ENCODE measurements at places on chromosomes 7 and 10.

- no peak for DNase-seq
Measured at GRCh38 chr10:104020020-104020419, 53.1 kb downstream of the SLK start.

DNA sequence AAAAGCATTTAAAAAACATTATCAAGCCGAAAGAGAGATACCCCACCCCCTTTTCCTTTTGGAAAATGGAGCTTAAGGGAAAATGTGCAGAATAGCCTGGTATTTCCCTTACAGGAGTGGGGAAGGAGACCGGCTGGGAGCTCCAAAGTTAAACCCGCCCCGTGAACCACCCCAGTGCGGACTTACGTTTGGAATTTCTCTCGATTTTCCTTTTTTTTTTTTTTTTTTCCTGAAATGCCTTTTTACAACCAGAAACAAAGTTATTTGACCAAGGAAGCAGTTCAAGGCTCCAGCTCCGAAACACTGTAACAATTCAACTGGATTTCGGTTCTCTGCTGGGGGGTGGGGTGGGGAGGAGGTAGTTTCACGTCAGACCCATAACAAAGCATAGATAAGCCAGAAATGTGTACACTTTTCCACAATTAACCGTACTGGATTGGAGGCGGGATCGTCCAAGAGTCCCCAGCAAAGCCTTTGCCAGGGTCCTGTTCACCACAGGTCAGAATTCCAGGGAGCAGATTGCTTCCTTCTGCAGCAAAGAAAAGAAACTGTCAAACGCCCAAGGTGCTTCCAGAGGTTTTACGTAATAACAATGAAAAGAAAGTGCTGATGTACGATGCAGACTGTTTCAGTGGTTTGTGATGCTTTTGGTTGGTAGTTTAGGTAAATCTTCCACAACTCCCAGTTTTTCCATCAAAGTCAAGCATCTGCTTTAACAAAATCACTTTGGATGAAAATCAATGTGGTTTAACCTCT is 6.7 kb downstream of the SKIDA1 start:
- no peak for DNase-seq

DNA sequence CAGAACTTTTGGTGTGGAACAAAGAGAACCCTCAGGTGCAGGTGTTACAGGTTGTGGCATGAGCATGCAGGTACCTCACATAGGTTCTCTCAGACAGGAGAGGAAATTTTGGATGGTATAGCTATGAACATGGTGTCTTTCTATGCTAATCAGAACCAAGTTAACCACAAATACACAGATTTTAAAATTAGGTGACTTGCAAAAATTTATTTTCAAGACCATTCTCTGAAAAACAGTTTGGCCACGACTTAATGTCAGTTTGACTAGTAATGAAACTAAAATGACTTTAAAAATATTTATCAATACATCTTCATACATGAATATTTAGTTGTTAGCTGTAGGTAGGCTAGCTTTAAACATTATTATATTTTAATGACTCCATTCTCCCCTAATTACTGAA is 129.6 kb downstream of the SRI start:
- DNase-seq, result no peak

GRCh38 chr7:44638611-44639557 is 32.5 kb downstream of the OGDH start:
- DNase-seq, result peak; percentile 66

- DNase-seq, result no peak
Measured at GRCh38 chr10:63273577-63273976, 140.4 kb downstream of the NRBF2 start.

- DNase-seq, result no peak
Measured at GRCh38 chr7:17109020-17109419, 189.4 kb upstream of the AHR start.

DNA sequence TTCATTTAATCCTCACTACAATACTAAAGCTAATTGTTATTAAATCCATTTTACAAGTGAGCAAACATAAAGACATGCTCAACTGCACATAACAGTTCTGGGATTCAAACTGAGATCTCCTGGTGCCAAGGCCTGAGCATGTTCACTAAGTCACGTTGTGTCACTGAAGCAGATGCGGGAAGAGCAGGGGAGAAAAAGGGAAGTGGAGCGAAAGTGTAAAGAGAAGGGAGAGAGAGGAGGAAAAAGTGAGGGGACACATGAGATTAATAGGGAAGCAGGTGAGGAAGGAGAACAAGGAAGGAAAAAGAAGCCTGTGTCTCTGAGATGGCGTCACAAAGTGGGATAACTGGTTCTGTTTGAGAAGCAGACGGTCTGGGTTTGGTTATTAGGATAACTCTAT is 38.9 kb upstream of the KAT6B start:
- no peak for DNase-seq

- DNase-seq, result no peak
Measured at GRCh38 chr7:82534684-82535083, 91.1 kb upstream of the CACNA2D1 start.

- DNase-seq, result no peak
Measured at GRCh38 chr7:36708767-36709166, 15.5 kb downstream of the AOAH start.

DNA sequence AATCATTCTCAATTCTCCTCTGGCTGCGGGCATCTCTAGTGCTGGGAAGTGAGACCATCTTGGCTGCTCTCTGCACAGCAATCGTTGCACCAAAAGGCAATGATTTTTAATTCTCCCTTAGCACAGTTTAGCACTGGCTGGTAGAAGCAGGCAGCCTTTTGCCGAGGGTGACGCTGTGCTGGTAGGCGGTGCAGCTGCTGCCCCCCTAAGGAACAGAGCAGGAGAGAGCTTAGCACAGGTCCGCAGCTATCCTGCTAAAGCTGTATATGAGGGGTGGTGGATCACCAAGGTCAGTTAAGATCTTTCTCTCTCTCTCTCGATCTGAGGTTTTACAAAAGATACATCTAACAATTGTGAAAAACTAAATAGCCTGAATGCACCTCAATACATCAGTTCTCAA is 390.1 kb downstream of the GATA3 start:
- no peak for DNase-seq

DNA sequence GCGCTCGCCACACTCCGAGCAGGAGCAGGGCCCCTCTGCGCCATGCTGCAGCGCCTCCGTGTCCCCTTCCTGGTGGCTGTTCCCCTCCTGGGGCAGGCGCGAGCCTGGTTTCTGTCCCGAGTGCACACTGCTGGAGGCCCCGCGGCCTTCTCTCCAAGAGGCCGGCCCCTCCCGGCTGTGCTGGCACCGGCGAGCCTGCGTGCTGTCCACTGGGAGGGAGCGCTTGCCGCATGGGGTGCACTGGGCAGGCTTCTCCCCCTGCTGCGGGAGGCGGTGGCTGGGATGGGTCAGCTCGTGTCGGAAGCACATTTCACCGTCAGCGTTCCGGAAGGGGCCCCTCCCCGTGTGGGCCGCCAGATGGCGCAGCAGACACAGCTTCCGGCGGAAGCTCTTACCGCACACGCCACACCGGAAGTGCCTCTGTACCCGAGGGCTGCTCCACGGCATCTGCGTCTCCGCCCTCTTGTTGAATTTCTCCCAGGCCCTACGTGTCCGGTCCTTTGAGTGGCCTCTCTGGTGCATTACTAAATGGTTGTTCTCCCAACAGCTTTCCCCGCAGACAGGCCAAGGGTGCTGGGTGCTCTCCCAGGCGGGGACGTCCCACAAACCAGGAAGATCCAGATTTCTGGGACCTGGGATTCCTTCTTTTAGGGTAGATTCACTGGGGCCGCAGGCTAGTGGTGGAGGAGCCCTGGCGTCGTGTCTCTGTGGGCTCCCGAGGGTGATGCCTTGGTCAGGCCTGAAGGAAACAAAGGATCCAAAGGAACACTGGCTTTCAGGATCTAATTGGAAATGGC is 18.7 kb downstream of the ZNF786 start:
- DNase-seq, result no peak

DNA sequence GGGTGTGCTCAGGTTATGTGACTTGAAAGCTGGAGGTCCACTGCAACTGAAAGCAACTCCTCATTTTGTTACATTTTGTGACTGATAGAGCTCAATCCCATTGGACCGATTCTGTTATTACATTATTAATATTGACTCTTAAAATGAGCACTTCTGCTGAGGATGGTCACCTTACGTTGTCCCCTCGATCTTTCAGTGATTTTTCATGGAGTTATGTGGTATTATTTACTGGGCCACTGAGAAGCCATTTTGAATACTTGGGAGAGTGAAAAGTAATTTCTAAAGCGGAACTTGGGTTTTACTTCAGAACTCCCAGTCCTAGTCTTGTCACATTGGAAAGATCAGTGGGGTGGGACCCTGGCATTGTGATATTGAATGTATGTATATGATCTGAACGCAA is 96.3 kb upstream of the FAM180A start:
- no peak for DNase-seq

- no peak for DNase-seq
Measured at GRCh38 chr7:978416-979091, 3.2 kb upstream of the COX19 start.

DNA sequence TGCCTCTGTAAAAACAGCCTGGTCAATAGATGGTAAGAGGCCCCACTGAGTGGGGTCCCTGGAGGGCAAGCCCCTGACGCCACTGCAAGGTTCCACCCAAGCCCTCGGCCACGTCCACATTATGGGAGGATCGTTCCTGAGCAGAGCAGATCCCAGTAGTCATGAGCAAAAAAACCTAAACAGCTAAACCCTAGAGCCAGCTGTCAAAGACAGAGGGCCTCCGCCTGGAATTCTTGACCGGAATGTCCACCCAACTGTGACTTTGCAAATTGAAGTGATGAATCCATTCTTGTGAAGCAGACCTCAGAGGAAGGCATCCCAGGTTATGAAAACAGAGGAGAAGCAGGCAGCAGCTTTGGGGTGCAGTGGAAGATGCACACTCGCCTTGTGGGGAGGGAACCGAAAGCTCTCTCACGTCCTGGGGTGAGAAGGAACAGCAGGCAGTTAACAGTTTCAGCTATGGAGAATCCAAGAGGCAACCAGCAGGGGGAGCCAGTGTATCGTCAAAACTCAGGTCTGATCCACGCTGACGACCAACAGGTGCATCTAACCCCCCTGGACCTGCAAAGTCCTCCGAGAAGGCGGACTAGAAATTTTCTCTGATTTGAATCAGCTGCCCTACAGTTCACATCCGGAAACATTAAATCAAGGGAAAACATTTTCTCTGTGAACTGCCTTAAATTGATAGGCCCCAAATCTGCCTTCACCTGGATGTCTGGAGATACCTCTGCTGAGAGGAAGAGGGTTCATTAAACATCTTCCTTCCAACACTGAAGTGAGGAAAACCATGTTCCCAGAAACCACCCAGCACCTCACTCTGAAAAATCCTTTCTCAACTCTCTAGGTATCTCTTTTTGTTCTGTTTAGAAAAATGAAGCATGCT is 139.1 kb upstream of the PFKP start:
- DNase-seq, result no peak

- DNase-seq, result no peak
Measured at GRCh38 chr10:80555415-80555814, 17.7 kb downstream of the SH2D4B start.

- DNase-seq, result no peak
Measured at GRCh38 chr7:106285855-106286492, 1.2 kb upstream of the NAMPT start.

GRCh38 chr7:47507522-47507921 is 74.4 kb downstream of the TNS3 start:
- no peak for DNase-seq

DNA sequence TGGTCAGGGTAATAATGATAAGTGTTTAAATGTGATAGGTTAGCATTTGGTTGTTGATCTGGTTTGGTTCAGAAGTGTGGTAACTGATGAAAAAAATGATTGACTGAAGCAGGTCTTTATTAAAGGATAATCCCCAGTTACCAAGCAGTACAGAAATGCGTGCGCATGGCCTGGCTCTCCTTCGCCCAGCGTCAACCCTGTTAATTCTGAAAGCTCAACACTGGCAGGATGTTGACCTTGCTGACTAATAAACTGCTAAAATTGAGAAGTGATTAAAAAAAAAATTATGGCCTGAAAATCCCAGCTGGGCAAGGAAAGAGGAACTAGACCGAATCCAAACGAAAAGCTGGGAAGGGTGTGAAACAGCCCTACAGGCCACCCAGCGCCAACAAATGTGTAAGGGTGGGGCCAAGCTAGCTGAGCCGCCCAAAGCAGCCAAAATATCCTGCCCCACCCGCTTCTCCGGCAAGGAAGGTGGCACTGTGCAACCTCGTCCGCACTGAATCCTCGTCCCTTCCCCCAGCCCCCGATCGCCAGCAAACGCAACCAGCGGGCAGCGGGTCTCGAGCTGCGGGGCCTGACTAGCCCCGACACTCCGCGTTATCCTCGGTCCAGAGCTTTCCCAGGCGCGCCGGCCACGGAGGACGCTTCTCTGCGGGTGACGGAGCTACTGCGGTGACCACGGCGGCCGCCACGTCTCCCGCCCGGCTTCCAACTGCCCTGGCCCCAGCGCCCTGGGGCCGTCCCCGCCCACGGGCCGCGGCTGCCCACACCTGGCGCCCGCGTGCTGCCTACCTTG is 561 bp downstream of the SHTN1 start:
- peak; percentile 26 for DNase-seq

GRCh38 chr7:22782616-22783232 is 39.9 kb downstream of the TOMM7 start:
- peak; percentile 35 for DNase-seq

- peak; percentile 79 for DNase-seq
Measured at GRCh38 chr10:3825244-3825643, 40.2 kb upstream of the KLF6 start.

DNA sequence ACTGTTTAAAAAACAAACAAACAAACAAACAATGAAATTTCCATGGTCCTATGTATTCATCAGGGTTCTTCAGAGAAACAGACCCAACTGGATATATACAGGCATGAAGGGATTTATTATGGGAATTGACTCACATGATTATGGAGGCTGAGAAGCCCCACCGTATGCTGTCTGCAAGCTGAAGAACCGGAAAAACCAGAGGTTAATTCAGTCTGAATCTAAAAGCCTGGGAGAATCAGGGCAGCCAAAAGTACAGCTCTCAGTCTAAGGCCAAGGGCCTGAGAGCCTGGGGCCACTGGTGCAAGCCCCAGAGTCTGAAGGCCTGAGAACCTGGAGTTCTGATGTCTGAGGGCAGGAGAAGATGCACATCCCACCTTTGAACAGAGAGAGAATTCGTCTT is 163.5 kb downstream of the MDFIC start:
- DNase-seq, result no peak

- no peak for DNase-seq
Measured at GRCh38 chr7:155298288-155298833, 683 bp downstream of the INSIG1 start.

- no peak for DNase-seq
Measured at GRCh38 chr7:141708351-141708750, at the start of gene WEE2. Gene WEE2, plus strand, starts transcription at chr7:141708353. Its CDS starts 406 bp downstream, at chr7:141708759.

- no peak for DNase-seq
Measured at GRCh38 chr10:110737886-110738634, 93.9 kb downstream of the RBM20 start.
